GM12878 (cell line): ENCODE measurements at places on chromosomes 16 and 17. TPM values are rescaled to one million over a fixed set of nuclear protein-coding genes. Genes with fewer than 3 reads are reported as not detected.
A peak's percentile ranks its signal among the peaks of the same experiment; 100 is the strongest.

GRCh38 chr16:49348408-49349176 is 25.0 kb upstream of the C16orf78 start:
- no peak overlapping the region for H3K4me3 ChIP-seq
- no peaks in the 10 kb centered on the region for H3K36me3 ChIP-seq
- no peaks in the 10 kb centered on the region for H3K4me1 ChIP-seq
- no peaks in the 10 kb centered on the region for H3K27me3 ChIP-seq
- no peak overlapping the region for H3K27ac ChIP-seq

- H3K4me3 ChIP-seq = no peak overlapping the region
- H3K36me3 ChIP-seq = no peaks in the 10 kb centered on the region
- H3K27me3 ChIP-seq = no peaks in the 10 kb centered on the region
- no peak overlapping the region for H3K27ac ChIP-seq
- H3K4me1 ChIP-seq = no peaks in the 10 kb centered on the region
Observed at GRCh38 chr17:63181856-63182255, 215.8 kb downstream of the TANC2 start.

- no peak for DNase-seq
- no peaks in the 10 kb centered on the region for H3K4me1 ChIP-seq
- no peak overlapping the region for H3K27ac ChIP-seq
- H3K27me3 ChIP-seq = no peaks in the 10 kb centered on the region
Observed at GRCh38 chr16:54783226-54783625, 147.4 kb upstream of the IRX5 start.

GRCh38 chr17:83051396-83052240 is 27.8 kb upstream of the METRNL start:
- no peaks in the 10 kb centered on the region; the same call in none of the 2 replicates for H3K4me1 ChIP-seq
- H3K27me3 ChIP-seq = no peaks in the 10 kb centered on the region
- peak overlapping the region; percentile 81 for H3K27ac ChIP-seq
- no peaks in the 10 kb centered on the region for H3K36me3 ChIP-seq
- H3K4me3 ChIP-seq = peak overlapping the region; percentile 70; the same call in 1 of the 2 replicates

- peaks cover 12% of the 10 kb centered on the region for H3K36me3 ChIP-seq
- no peaks in the 10 kb centered on the region for H3K4me1 ChIP-seq
- no peak overlapping the region for H3K27ac ChIP-seq
- no peak for DNase-seq
- H3K27me3 ChIP-seq = no peaks in the 10 kb centered on the region
Observed at GRCh38 chr16:11759163-11759834, 16.6 kb upstream of the TXNDC11 start.

KCNG4 gene
- not detected in 2 replicates for total RNA-seq

GRCh38 chr16:2243031-2243528 is 6.8 kb downstream of the DNASE1L2 start:
- H3K36me3 ChIP-seq = no peaks in the 10 kb centered on the region
- H3K27me3 ChIP-seq = no peaks in the 10 kb centered on the region
- H3K27ac ChIP-seq = no peak overlapping the region
- H3K4me3 ChIP-seq = no peak overlapping the region
- no peaks in the 10 kb centered on the region for H3K4me1 ChIP-seq
